ENCODE measurements at places on chromosomes 12 and 14. TPM values are rescaled to one million over a fixed set of nuclear protein-coding genes. Genes with fewer than 3 reads are reported as not detected.

Gene SPTB
- polyA plus RNA-seq, result 0.06 TPM

Gene SMCO2
- polyA plus RNA-seq, result not detected

Gene PTGER2
- 2.8 TPM for polyA plus RNA-seq

Gene GALNT16
- not detected for polyA plus RNA-seq

Gene SNRNP35
- 47.5 TPM for polyA plus RNA-seq

Gene TCTN2
- polyA plus RNA-seq, result 0.43 TPM

Gene DNAI7
- polyA plus RNA-seq, result not detected

Gene ZDHHC22
- not detected for polyA plus RNA-seq

Gene LRP1
- polyA plus RNA-seq, result 0.19 TPM

Gene LRP1-AS
- not detected for polyA plus RNA-seq

Gene KERA
- polyA plus RNA-seq, result not detected

Gene GUCY2C
- polyA plus RNA-seq, result 0.85 TPM

Gene EIF2S3B
- 0.41 TPM for polyA plus RNA-seq

Gene SERPINA3
- polyA plus RNA-seq, result not detected

Gene ALDH2
- 11.9 TPM for polyA plus RNA-seq

Gene ANO4
- not detected for polyA plus RNA-seq

Gene ST8SIA1
- polyA plus RNA-seq, result not detected

Data from IgD-negative memory B cell (primary cell).